ENCODE measurements at places on chromosomes 3 and 15.

GRCh38 chr3:113629584-113630421 lies 66.6 kb downstream of the USF3 start:
- DNase-seq: no peak

DNA sequence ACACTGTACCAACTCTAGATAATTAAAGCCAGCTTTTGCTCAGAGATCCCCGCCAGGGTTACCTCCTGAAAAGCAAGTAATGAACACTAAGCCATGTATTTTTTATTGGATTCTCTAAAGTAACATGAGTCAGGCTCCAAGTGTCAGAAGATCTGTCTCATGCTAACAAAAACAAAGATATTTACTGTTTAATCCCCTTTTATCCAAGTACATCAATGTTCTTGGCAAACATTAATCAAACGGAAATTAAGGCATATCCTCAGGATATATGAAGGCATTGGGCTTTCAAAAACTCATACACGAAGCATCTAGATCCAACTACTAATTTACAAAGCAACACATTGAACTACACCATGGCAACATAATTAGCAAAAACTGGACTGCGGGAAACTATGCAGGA lies 37.2 kb downstream of the MYO5A start:
- DNase-seq: no peak

DNA sequence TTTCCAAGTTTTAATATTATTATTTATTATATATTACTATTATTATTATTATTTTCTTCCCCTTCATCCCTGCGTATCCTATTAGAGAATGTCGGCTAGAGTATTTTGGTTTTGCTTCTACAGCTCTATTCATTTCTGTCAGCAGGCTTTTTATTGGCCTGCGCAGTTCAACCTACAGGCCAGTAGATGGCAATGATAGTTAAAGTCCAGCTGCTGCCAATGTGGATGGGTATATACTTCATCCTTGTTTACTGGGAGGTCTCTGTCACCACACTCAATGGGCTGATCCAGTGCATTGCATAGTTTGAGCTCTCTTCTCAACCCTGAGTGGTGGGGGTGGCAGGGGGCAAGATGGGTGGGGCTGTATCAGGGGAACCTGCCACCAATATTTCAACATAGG lies 799.8 kb downstream of the NSUN3 start:
- no peak for DNase-seq

DNA sequence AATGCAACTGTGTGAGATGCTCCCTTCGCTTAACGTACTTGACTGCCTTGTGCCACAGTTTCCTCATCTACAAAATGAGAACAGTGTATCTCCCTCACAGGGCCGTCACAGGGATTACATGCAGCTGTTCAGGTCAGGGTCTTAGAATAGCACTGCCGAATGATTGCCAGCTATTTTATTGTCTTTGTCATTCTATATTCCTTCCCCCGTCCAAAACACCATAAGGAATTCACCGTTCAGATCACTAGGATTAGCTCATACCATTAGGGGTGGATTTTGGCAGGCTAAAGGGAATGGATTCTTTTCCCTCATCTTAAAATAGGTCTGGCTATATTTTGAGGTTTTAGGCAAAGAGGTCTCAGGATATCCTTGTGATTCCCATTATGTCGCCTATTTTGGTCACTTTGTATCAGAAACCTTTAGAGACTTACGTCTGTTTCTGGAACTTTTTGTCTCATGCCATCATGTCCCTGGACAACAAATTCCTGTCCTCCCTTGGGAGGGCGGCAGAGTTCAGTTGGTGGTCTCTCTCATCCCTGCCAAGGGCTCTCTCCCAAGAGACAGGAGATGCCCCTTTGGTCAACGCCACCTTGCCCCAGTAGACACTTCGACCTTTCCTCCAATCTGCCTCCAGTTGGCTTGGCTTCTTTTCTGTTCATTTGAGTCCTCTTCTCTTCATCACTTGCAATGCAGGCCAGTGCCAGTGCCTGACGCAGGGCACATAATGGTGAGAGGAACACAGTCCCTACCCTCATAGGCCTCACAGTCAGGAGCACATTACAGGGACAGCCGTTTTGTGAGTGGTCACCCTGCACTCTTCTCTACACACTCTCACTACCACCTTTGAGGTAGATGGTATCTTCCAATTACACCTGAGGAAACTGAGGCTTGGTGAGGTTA lies 171.6 kb upstream of the BHLHE40 start:
- DNase-seq: no peak

Data from G401 (cell line).